Muscle of back (tissue), 13 donors: ENCODE measurements at places on chromosomes 7 and 10.
A peak's percentile ranks its signal among the peaks of the same experiment; 100 is the strongest.

DNA sequence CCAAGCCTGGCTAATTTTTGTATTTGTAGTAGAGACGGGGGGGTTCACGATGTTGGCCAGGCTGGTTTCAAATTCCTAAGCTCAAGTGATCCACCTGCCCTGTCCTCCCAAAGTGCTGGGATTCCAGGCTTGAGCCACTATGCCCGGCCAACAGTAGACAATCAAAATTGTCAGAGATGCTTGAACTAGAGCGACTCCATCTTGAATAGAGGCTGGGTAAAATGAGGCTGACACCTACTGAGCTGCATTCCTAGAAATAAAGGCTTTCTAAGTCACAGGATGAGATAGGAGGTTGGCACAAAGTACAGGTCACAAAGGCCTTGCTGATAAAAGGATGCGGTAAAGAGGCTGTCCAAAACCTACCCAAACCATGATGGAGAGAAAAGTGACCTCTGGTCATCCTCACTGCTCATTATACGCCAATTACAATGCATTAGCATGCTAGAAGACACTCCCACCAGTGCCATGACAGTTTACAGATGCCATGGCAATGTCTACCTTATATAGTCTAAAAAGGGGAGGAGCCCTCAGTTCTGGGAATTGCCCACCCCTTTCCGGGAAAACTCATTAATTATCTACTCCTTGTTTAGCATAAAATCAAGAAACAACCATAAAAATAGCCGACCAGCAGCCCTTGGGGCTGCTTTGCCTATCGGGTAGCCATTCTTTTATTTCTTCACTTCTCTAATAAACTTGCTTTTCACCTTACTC is 134.5 kb downstream of the BAMBI start:
- no peak for DNase-seq

- no peak for DNase-seq
Measured at GRCh38 chr7:146000882-146001281, 115.7 kb upstream of the CNTNAP2 start.

GRCh38 chr10:33336582-33337325 is 2.3 kb upstream of the NRP1 start:
- peak; percentile 47 for DNase-seq

DNA sequence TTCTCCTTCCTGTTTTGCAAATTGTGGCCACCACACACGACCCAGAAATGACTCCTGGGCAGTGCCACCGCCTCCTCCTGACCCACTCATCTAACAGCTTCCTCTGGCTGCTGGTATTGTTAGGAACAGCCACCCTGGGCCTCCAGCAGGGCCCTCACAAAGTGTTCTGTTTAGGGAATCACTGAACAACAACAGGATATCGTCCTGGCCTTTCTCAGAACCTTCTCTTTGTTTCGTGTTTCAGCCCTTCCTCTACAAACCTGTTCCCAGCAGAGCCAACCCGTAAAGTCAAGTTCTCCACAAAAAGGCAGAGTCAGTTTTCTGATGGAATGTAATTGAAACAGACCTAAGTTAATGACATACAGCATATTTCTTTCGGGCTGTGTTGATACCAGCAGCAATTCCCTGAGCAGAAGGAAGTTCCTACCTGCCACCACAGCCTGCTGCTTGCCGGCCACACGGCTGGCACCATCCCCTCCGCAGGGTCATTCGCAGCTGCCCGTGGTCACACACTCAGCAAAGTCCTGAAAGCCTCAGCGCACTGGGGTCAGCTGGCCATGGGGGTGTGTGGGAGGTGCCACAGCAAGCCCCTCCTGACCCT is 91.7 kb upstream of the PITRM1 start:
- DNase-seq, result no peak

GRCh38 chr10:48818861-48819520 is 120.6 kb downstream of the LRRC18 start:
- no peak for DNase-seq
